ENCODE measurements at places on chromosomes 12 and 14.

GRCh38 chr12:96361074-96361473 is 39.2 kb downstream of the CDK17 start:
- no peak for DNase-seq

- no peak for DNase-seq
Observed at GRCh38 chr12:5230861-5231260, 187.2 kb downstream of the KCNA5 start.

- peak; percentile 60 for DNase-seq
Observed at GRCh38 chr14:52314595-52315354, 663 bp downstream of the PTGER2 start.

DNA sequence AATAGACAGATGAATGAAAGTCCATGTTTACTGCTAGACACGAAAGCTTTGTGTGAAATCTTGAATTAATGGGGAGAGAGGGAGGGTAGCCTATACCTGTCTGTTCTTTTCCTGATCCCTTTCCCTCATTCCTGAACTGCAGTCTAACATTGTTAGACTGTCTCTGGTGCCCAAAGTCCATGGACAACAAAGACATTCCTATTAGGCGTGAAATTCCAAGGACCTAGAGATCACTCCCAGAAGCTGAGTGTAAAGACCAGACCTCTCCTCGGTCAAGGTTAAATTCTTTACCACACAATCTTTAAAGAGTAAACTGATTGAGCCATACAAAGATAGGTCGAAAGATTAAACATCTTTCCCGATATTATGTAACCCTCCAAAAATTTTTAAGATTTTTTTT is 270.7 kb upstream of the GARIN2 start:
- DNase-seq, result no peak
